ENCODE measurements at places on chromosomes 2 and 18. TPM values are rescaled to one million over a fixed set of nuclear protein-coding genes. Genes with fewer than 3 reads are reported as not detected.

DNA sequence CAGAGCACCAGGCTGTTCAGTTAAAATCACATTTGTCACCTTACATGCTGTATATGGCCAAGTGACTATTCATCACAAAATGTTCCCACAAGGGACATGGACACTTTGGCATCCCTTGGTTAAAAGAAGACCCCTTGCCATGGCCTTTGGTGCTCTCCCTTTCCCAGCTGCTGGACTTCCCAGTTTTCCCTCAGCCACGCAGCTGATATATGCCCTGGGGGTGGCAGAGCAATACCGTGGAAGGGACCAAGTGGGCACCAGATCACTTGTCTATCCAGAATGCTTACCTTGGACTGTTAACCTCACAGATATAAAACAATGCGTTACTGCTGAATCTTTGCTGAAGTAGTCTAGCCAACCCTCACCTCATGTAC is 35.3 kb downstream of the PAIP2B start:
- no peak for DNase-seq

DNA sequence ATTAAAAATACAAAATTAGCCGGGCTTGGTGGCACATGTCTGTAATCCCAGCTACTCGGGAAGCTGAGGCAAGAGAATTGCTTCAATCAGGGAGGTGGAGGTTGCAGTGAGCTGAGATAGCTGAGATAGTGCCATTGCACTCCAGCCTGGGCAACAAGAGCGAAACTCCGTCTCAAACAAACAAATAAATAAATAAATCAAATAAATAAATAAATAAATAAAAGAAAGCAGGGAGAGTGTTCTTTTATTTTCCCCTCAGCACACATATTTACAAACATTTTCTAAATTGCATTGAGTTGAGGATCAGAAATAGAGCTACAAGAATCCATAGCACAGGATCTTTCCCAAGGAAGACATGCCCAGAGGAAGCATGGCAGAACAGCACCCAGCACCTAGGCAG is 71.9 kb downstream of the RIT2 start:
- DNase-seq, result no peak

- DNase-seq, result no peak
Observed at GRCh38 chr2:6730649-6731532, 134.8 kb downstream of the CMPK2 start.

- DNase-seq, result no peak
Observed at GRCh38 chr2:145599756-145600155, 1079.8 kb upstream of the ZEB2 start.

GRCh38 chr2:158412206-158412605 is 44.3 kb downstream of the CCDC148 start:
- DNase-seq, result no peak

The MBD5 gene
- 13.2 TPM for total RNA-seq

The METTL5 gene
- total RNA-seq, result 48.2 TPM

The SERPINB13 gene
- not detected for total RNA-seq
